Astrocyte of the cerebellum (primary cell): ENCODE measurements at places on chromosomes 1 and 21.
A peak's percentile ranks its signal among the peaks of the same experiment; 100 is the strongest.

GRCh38 chr1:182770232-182770631 is 19.3 kb upstream of the NPL start:
- no peak for DNase-seq

GRCh38 chr1:160006312-160006940 is 25.4 kb downstream of the PIGM start:
- peak; percentile 26 for DNase-seq

DNA sequence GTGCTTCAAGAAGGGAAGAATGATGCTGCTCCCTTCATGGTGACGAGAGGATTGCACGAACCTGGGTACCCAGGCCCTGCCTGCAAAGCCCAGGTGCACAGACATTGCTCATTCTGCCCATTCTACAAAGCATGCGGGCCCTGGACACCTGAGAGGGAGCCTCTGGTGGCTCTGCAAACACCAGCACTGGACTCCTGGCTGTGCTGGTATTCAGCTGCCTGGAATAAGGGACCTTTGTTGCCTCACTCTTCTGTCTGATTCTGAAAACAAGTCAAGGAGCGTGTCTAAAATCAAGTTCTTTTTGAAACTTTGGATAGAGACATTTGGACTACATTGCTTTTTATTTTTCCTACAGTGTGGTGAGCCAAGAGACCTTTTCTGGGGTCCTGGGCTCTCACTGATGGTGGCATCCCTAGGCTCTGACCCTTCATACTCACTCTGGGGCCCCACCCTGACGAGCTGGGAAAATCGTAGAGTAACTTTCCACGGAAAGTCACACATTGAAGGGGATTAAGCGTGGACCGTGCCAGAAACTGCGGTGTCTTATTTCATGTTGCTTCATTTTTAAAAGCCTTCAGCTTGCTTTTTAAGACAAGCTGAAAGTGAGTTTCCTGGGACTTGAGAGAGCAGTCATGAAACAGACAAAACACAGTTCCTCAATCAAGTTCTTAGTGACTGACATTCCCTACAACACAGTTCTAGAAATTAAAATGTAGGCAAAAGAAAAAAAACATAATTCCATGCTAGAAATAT is 24.0 kb downstream of the ABCA4 start:
- peak; percentile 49 for DNase-seq

- DNase-seq, result no peak
Measured at GRCh38 chr1:107689159-107689558, 275.8 kb downstream of the VAV3 start.

DNA sequence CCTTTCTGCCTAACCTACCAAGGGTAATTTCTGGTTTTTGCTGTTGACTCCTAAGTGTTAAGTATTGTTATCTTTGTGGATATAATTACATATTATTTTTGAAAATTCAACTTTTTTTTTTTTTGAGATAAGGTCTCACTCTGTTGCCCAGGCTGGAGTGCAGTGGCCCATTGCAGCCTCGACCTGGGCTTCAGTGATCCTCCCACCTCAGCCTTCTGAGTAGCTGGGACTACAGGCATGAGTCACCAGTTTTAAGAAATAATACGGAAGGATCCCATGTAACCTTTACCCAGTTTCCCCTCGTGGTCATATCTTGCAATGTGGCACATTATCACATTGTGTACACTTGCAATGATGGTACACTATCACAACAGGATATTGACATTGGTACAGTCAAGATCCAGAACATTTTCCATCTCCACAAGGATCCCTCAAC is 3.1 kb downstream of the CHD1L start:
- no peak for DNase-seq

GRCh38 chr1:205939690-205940330 is 3.4 kb downstream of the SLC26A9 start:
- no peak for DNase-seq

DNA sequence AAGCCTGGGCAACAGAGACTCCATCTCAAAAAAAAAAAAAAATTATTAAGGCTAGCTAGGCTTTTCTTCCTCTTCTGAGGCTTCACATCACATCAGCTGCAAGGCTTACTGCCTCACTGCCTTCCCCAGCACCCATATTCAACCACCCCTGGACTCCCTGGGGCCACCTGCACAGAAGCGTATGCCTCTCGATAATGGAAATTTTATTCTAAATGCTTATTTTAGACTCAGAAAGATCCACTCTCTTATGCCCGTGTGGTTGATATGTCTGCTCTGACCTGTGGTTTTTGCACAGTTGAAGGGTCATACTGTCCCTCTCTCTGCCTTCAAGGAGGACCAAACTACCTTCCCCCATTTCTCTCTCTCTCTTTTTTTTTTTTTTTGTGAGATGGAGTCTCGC is 1.5 kb upstream of the FCRLA start:
- no peak for DNase-seq
